Ovary (tissue), 10 donors: ENCODE measurements at places on chromosomes 11 and 22. TPM values are rescaled to one million over a fixed set of nuclear protein-coding genes. Genes with fewer than 3 reads are reported as not detected.

DNA sequence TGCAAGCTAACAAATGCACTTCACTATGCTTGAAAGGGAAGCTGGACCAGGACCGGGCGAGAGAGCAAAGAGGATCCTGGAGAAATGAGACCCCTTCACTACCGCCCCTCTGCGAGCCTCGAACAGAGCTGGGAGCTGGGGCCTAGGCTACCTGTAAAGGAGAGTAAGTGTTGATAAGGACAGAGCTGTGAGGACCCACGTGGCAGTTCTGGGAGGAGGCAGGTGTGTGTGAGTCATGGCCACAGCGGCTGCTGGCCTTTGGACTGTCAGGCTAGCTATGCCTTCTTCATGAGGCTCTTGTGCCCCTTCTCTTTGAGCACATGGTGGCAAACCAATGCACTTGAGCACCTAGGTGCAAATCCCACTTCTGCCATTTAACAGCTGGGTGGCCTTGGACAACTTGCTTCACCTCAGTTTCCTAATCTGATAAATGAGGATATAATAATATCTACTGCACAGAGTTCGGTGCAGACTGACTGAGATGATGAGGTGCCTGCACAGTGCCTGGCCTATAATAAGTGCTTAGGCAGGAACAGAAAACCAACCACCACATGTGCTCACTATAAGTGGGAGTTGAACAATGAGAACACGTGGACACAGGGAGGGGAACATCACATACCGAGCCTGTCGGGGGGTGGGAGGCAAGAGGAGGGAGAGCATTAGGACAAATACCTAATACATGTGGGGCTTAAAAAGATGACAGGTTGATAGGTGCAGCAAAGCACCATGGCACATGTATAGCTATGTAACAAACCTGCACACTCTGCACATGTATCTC lies 35.3 kb upstream of the KCNJ11 start:
- no peaks in the 10 kb centered on the region for H3K27me3 ChIP-seq
- no peak for DNase-seq
- H3K4me3 ChIP-seq, result no peak overlapping the region
- H3K36me3 ChIP-seq, result no peaks in the 10 kb centered on the region
- no peak overlapping the region for H3K27ac ChIP-seq

- H3K27ac ChIP-seq, result no peak overlapping the region
- no peak overlapping the region for H3K4me3 ChIP-seq
- no peaks in the 10 kb centered on the region for H3K36me3 ChIP-seq
- no peak for DNase-seq
Measured at GRCh38 chr11:97742717-97743116, 1278.0 kb upstream of the CNTN5 start.

DNA sequence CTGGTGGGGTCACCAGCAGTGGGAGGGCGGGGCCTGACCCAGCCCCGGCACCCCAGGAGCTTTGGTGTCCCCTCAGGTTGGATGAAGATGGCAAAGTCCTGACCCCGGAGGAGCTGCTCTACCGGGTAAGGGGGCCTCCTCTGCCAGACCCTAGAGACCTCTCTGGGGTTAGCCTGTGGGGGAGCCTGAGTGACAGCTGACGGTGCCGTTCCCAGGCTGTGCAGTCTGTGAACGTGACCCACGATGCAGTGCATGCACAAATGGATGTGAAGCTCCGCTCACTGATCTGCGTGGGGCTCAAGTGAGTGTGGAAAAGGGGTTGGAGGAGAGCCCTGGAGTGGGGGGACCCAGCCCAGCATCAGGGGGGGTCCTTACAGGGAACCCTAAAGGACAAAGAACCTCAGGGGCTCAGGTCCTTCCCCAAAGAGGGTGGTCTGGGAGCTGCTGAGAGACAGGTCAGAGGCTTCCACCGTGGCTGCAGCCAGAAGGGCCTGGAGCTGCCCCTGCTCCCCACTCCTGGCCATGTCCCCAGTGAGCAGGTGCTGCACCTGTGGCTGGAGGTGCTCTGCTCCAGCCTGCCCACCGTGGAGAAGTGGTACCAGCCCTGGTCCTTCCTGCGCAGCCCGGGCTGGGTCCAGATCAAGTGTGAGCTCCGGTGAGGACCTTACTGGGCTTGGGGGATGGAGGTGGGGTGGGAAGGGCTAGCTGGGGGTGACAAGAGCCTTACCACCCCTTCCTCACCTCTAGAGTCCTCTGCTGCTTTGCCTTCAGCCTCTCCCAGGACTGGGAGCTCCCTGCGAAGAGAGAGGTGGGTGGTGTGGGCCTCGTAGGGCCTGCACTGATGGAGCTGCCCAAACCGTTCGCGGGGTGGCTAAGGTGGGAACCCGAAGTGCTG lies 38.6 kb downstream of the SGSM3 start:
- no peak overlapping the region for H3K27ac ChIP-seq
- H3K36me3 ChIP-seq, result no peaks in the 10 kb centered on the region
- no peaks in the 10 kb centered on the region for H3K27me3 ChIP-seq
- H3K4me3 ChIP-seq, result no peak overlapping the region

Gene PLAAT5
- 1.5 TPM for polyA plus RNA-seq

- no peak overlapping the region for H3K27ac ChIP-seq
- H3K4me1 ChIP-seq, result no peaks in the 10 kb centered on the region
- no peaks in the 10 kb centered on the region for H3K27me3 ChIP-seq
- no peaks in the 10 kb centered on the region for H3K36me3 ChIP-seq
Measured at GRCh38 chr11:33128739-33129138, 32.5 kb downstream of the CSTF3 start.

DNA sequence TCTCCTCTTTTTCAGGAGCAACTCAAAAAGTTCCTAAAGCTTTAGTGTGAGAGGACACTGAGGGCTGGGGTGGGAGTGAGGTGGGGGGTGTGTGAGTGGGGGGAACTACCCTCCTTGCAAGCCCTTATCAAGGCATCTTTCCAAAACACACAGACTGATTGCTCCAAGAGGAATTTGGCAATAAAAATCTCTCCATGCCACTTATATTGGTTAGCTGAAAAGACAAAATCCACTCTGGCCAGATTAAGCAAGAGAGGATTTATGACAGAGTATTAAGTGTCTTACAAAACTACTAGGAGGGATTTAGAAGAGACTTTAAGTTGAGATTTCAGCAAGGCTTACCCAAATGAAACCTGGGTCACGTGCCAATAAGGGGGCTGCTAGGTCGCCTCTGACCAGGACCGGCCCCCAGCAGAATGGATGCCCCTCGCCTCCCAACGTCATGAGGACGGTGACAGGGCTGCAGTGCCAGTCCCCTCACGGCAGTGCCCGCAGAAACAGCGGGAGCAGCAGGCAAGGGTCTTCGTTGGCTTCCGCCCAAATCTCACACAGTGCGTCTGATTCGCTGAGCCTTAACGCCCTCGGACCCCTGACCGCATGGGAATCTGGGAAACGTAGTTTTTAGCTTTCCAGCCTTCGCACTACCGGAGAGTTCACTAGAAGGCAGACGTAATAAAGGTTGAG lies 22.1 kb upstream of the CTR9 start:
- H3K36me3 ChIP-seq, result no peaks in the 10 kb centered on the region
- no peak overlapping the region for H3K27ac ChIP-seq
- peaks cover 3% of the 10 kb centered on the region for H3K4me1 ChIP-seq
- H3K4me3 ChIP-seq, result no peak overlapping the region

Gene SLCO2B1
- 44.4 TPM for polyA plus RNA-seq

DNA sequence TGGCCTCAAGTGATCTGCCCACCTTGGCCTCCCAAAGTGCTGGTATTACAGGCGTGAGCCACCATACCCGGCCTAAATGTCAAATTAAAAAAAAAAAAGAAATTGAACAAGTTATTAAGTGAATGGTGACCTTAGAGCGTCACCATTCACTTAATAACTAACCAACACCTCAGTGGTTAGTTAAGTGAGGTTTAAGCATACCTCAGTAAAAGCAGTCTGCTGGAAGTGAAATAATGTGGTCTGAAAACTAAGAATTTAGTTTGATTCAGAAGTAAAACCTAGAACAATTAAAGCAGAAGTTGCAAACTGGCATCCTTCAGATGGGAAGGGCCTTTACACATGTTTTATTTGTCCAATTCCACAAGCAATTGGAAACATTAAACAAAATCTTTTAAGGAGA lies 71.5 kb downstream of the FCHSD2 start:
- no peaks in the 10 kb centered on the region for H3K27me3 ChIP-seq
- no peaks in the 10 kb centered on the region for H3K36me3 ChIP-seq
- H3K4me3 ChIP-seq, result no peak overlapping the region

DNA sequence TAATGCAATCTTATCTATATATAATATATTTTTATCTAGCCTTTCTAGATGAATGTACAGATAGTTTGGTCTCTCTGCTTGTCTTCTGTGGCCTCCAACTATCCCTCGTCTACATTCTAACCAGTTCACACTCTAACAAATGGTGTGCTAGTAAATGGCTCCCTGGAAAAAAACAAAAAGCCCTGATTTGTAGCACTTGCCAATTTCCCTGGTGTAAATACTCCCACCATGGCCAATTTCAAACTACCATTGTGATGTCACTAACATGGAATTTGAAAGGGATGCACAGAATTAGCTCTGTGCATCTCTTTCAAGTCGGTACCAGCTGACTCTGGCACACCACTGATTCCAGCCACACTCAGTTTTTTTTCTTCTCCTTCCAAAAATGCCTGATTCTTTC lies 154.6 kb downstream of the MYO18B start:
- no peak for DNase-seq
- H3K27me3 ChIP-seq, result no peaks in the 10 kb centered on the region
- no peaks in the 10 kb centered on the region for H3K36me3 ChIP-seq
- no peaks in the 10 kb centered on the region for H3K4me1 ChIP-seq
- H3K4me3 ChIP-seq, result no peak overlapping the region

GRCh38 chr11:61062181-61062930 lies 39.9 kb upstream of the CD5 start:
- no peaks in the 10 kb centered on the region for H3K4me1 ChIP-seq
- DNase-seq, result no peak
- H3K36me3 ChIP-seq, result no peaks in the 10 kb centered on the region
- H3K27me3 ChIP-seq, result no peaks in the 10 kb centered on the region
- H3K4me3 ChIP-seq, result no peak overlapping the region

DNA sequence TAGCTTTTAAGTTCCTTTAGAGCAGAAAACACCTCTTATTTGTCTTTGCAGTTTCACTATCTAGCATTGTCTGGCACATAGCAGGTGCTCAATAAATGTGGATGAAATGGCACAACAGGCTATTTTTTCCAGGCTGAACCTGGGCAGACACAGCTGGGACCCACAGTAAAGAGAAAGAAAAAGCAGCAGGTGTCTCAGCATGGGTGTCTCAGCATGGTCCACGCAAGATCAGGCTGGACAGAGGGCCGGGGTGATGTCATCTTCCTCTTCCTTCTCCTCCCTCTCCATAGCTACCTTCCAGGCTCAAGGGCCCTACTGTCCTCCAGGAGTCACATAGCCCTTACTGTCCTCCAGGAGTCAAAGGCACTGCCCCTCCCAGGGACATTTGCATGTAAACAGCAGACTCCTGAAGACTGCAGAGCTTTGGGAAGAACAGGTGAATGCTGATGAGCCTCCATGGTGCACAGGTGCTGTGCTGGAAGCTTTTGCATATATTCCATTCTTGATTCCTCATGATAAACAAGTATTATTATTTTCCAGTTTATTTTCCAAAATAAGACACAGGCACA lies 65.2 kb downstream of the DSCAML1 start:
- H3K27me3 ChIP-seq, result no peaks in the 10 kb centered on the region
- no peak overlapping the region for H3K27ac ChIP-seq
- no peak for DNase-seq

Gene ADM2
- polyA plus RNA-seq, result 0.03 TPM

DNA sequence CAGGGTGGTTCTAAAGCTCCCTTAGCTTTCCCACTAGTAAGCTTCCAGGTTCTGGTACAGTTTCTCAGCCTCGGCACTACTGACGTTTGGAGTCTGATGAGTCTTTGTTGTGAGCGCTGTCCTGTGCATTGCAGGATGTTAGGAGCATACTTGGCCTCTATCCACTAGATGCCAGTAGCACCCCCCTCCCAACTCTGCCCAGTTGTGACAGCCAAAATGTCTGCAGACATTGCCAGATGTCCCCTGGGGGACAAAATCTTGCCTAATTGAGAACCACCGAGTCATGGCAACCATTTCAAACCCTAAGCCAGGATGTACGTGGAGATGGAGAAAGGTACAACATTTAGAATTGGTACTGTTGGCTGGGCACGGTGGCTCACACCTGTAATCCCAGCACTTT lies 68.7 kb downstream of the PTPRJ start:
- no peaks in the 10 kb centered on the region for H3K36me3 ChIP-seq
- no peaks in the 10 kb centered on the region for H3K4me1 ChIP-seq
- no peaks in the 10 kb centered on the region for H3K27me3 ChIP-seq
- no peak for DNase-seq
- H3K27ac ChIP-seq, result no peak overlapping the region
- no peak overlapping the region for H3K4me3 ChIP-seq

- H3K4me1 ChIP-seq, result no peaks in the 10 kb centered on the region
- H3K36me3 ChIP-seq, result no peaks in the 10 kb centered on the region
- H3K27me3 ChIP-seq, result no peaks in the 10 kb centered on the region
- H3K27ac ChIP-seq, result no peak overlapping the region
- no peak overlapping the region for H3K4me3 ChIP-seq
Measured at GRCh38 chr11:114616516-114616915, 20.9 kb upstream of the NXPE4 start.

DNA sequence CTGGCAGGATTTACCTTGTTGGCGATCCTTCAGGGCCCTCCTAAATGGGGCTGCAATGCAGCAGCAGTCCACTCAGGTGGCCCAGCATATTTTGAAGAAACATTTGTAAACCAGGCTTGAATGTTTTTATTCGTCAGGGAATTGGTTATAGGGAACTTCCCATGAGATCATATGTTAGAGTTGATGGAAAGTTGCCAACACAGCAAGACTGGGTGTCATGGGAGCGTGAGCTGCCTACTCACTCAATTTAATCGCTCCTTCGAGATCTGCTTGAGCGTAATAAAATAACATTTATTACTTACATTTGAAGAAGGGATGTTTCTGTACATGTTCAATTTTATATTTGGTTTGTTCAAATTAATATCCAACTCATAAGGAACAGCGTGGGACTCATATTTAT lies 19.4 kb downstream of the OR2AT4 start:
- H3K27ac ChIP-seq, result no peak overlapping the region
- no peaks in the 10 kb centered on the region for H3K36me3 ChIP-seq
- no peak overlapping the region for H3K4me3 ChIP-seq
- DNase-seq, result no peak
- no peaks in the 10 kb centered on the region for H3K27me3 ChIP-seq

DNA sequence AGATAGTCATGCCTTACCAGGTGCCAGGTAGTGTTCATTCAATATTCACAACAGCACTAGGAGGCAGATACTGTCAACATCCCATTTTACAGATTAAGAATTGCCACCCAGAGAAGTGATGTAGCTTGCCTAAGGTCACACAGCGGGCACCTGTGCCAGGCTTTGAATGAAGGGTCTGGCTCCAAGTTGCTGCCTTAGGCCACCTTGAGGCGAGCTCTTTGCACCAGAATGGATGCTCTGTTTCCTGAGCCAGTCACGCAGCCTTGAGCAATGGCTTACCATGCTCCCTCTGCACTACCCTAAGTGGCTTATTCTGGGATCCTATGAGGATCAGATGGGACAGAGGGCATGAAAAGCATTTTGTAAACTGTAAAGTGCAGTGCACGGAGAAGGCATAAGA lies 25.1 kb upstream of the TIMP3 start:
- no peak overlapping the region for H3K27ac ChIP-seq
- no peaks in the 10 kb centered on the region for H3K27me3 ChIP-seq
- H3K4me1 ChIP-seq, result no peaks in the 10 kb centered on the region
- no peak for DNase-seq

- H3K4me1 ChIP-seq, result peaks cover 8% of the 10 kb centered on the region
- H3K36me3 ChIP-seq, result no peaks in the 10 kb centered on the region
- DNase-seq, result no peak
Measured at GRCh38 chr11:65537620-65538231, 12.8 kb downstream of the SCYL1 start.
